ENCODE measurements at places on chromosomes 6 and 20. TPM values are rescaled to one million over a fixed set of nuclear protein-coding genes. Genes with fewer than 3 reads are reported as not detected.

- peaks cover 19% of the 10 kb centered on the region for H3K4me1 ChIP-seq
- DNase-seq: peak; percentile 82
- H3K27ac ChIP-seq: peak overlapping the region; percentile 90
- H3K4me3 ChIP-seq: peak overlapping the region; percentile 19
- no peaks in the 10 kb centered on the region for H3K36me3 ChIP-seq
Observed at GRCh38 chr6:3831761-3832530, 17.2 kb upstream of the FAM50B start.

- DNase-seq: no peak
- H3K4me1 ChIP-seq: no peaks in the 10 kb centered on the region
- no peak overlapping the region for H3K4me3 ChIP-seq
- H3K27ac ChIP-seq: no peak overlapping the region
- no peaks in the 10 kb centered on the region for H3K27me3 ChIP-seq
Observed at GRCh38 chr20:9958693-9959092, 76.1 kb upstream of the ANKEF1 start.

GRCh38 chr6:1509241-1509640, 100.5 kb upstream of the FOXC1 start:
- H3K36me3 ChIP-seq: no peaks in the 10 kb centered on the region
- no peaks in the 10 kb centered on the region for H3K4me1 ChIP-seq
- H3K27me3 ChIP-seq: no peaks in the 10 kb centered on the region
- no peak overlapping the region for H3K4me3 ChIP-seq

GRCh38 chr20:45407783-45408645, at the start of gene DBNDD2:
Gene DBNDD2, plus strand, starts transcription at chr20:45408289. Its CDS starts 179 bp downstream, at chr20:45408468.
- H3K4me1 ChIP-seq: peaks cover 3% of the 10 kb centered on the region
- no peak for DNase-seq
- H3K27ac ChIP-seq: no peak within 1 kb of the TSS
- peaks cover 6% of the 10 kb centered on the region for H3K27me3 ChIP-seq
- no peaks in the 10 kb centered on the region for H3K36me3 ChIP-seq

Gene CSNK2B
- 159 TPM for polyA plus RNA-seq

DNA sequence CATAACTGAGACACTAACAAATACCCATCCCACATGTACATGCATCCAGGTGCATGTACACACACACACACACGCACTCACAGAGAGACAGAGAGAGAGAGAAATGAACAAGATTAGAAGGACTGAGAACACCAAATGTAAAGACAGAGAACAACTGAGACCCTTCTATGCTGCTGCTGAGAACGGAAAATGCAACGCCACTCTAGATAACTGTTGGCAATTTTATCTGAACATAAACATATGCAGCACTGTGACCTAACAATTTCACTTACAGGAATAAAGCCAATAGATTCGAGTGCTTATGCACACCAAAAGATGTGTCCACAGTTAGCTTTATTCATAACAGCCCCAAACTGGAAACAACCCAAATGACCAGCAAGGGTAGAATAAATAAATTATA, 103.8 kb upstream of the LY86 start:
- H3K4me1 ChIP-seq: no peaks in the 10 kb centered on the region
- H3K27ac ChIP-seq: no peak overlapping the region
- DNase-seq: no peak
- H3K4me3 ChIP-seq: no peak overlapping the region

Gene ZNF311
- polyA plus RNA-seq: 0.33 TPM

DNA sequence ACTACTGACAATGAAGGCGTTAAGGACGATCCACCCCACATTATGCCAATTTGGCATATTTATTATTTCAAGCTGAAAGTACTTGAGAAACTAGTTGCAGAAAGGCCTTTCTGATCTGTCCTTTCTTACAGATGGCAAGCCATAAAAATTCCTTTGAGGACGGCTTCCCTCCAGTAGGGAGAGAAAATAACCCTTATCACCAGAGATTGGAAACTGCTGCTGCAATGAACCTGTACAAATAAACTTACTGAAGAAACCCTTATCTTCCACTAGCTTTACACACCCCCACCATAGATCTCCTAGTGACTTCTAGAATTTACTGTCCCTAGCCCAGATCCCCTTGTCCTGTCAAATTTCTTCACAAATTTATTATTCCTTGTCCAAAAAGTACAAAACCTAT, 105.2 kb downstream of the MAP7 start:
- H3K4me3 ChIP-seq: no peak overlapping the region
- no peaks in the 10 kb centered on the region for H3K36me3 ChIP-seq
- H3K4me1 ChIP-seq: no peaks in the 10 kb centered on the region
- peaks cover 1% of the 10 kb centered on the region for H3K27me3 ChIP-seq

DNA sequence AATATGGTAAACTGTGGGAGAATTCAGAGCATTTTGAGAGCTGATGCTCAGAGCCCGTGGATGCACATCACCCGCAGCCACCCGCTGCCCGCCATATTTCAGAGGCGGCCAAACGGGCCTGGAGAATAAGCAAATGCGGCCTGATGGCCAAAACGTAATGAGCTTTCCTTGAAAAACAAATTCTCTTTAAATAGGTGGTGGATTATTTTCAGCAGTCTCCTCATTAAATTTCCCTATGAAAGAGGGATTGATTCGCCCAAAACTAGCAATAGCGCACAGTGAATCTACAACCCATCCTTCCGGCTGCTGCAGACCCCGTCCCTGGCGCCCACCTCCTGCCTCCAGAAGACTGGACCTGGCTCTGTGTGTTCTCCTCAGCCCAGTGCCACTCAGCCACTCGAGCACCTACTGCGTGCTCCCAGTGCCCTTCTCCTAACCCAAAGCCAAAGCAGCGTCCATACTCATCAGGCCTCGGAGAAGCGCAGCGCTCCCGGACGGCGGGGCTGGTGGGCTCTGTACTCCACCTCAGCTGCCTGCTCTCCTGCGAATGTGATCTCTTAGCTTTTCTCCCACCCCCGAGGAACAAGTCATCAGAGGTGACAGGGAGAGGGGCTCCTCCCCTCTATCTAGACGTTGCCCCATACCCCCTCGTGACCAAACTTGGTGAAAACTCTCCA, 224.8 kb downstream of the TAF4 start:
- DNase-seq: no peak
- H3K27me3 ChIP-seq: no peaks in the 10 kb centered on the region
- no peaks in the 10 kb centered on the region for H3K4me1 ChIP-seq

GRCh38 chr6:7171119-7171518, 63.4 kb downstream of the RREB1 start:
- H3K27ac ChIP-seq: no peak overlapping the region
- H3K4me3 ChIP-seq: no peak overlapping the region
- H3K27me3 ChIP-seq: no peaks in the 10 kb centered on the region
- H3K36me3 ChIP-seq: no peaks in the 10 kb centered on the region
- peaks cover 21% of the 10 kb centered on the region for H3K4me1 ChIP-seq

- no peak for DNase-seq
- peaks cover 12% of the 10 kb centered on the region for H3K4me1 ChIP-seq
- H3K36me3 ChIP-seq: no peaks in the 10 kb centered on the region
Observed at GRCh38 chr6:156698239-156699016, 78.8 kb upstream of the ARID1B start.

Gene TRIM10
- polyA plus RNA-seq: not detected

GRCh38 chr20:34558320-34559218, at the start of gene MAP1LC3A:
Gene MAP1LC3A, plus strand, starts transcription at chr20:34558718. Its CDS starts 151 bp downstream, at chr20:34558869.
- peak; percentile 93 for DNase-seq
- H3K27me3 ChIP-seq: no peaks in the 10 kb centered on the region
- H3K4me3 ChIP-seq: peak within 1 kb of the TSS; percentile 60
- peak within 1 kb of the TSS; percentile 77 for H3K27ac ChIP-seq
- H3K36me3 ChIP-seq: no peaks in the 10 kb centered on the region
- H3K4me1 ChIP-seq: no peaks in the 10 kb centered on the region

Gene LPA
- not detected for polyA plus RNA-seq

Gene HLA-DQA1
- polyA plus RNA-seq: not detected

GRCh38 chr20:11153819-11154218, 480.0 kb upstream of the JAG1 start:
- no peaks in the 10 kb centered on the region for H3K27me3 ChIP-seq
- no peak overlapping the region for H3K27ac ChIP-seq
- H3K4me3 ChIP-seq: no peak overlapping the region
- DNase-seq: no peak

DNA sequence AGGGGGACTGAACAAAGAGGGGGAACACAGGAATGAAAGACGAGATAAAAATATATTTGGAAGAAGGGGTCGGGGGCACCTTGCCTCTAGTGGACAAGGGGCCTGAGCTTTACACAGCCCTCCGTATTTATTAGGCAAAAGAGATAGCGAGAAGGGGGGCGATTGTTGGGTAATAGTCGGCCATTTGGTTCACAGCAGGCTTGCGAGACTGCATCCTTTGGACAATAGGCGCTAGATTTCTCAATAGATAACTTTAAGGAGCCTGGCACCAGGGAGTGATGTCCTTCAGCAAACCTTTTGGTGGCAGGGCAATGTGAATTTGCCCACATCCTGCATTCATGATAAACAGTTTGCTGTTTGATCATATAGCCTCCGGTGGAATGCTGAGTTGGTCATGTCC, 3.0 kb upstream of the NANP start:
- DNase-seq: no peak
- H3K27ac ChIP-seq: no peak overlapping the region
- peaks cover 1% of the 10 kb centered on the region for H3K27me3 ChIP-seq
- H3K36me3 ChIP-seq: no peaks in the 10 kb centered on the region
- peaks cover 11% of the 10 kb centered on the region for H3K4me1 ChIP-seq

Gene MUCL3
- not detected for polyA plus RNA-seq

Gene DNAH8
- 0.61 TPM for polyA plus RNA-seq

- no peaks in the 10 kb centered on the region for H3K27me3 ChIP-seq
- H3K4me3 ChIP-seq: no peak overlapping the region
- H3K36me3 ChIP-seq: no peaks in the 10 kb centered on the region
- peaks cover 11% of the 10 kb centered on the region for H3K4me1 ChIP-seq
Observed at GRCh38 chr6:34317882-34318498, 69.2 kb upstream of the SMIM29 start.

DNA sequence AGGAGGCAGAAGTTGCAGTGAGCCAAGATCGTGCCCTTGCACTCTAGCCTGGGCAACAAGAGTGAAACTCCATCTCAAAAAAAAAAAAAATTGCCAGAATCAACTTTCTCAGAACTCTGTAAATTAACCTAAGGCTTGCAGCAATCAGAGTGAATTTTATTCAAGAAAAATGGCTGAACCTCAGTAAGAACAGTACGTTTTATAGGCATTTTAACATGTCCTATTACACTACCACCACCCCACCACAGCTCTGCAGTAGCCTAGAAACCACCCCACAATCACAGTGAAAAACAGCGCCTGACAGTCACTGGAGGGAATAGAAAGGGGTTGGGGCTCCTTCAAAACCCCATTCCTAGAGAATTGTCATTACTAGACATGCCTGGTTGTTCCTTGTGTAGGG, 16.4 kb upstream of the BTN1A1 start:
- H3K4me1 ChIP-seq: no peaks in the 10 kb centered on the region
- no peak overlapping the region for H3K27ac ChIP-seq
- no peaks in the 10 kb centered on the region for H3K36me3 ChIP-seq
- H3K27me3 ChIP-seq: peaks cover 3% of the 10 kb centered on the region
- H3K4me3 ChIP-seq: no peak overlapping the region
- no peak for DNase-seq

Gene SERPINB1
- polyA plus RNA-seq: 6.7 TPM

Gene CST2
- polyA plus RNA-seq: not detected

- no peak for DNase-seq
- no peak overlapping the region for H3K4me3 ChIP-seq
- no peaks in the 10 kb centered on the region for H3K36me3 ChIP-seq
- no peak overlapping the region for H3K27ac ChIP-seq
- no peaks in the 10 kb centered on the region for H3K27me3 ChIP-seq
Observed at GRCh38 chr6:20708367-20709124, 174.3 kb downstream of the CDKAL1 start.

DNA sequence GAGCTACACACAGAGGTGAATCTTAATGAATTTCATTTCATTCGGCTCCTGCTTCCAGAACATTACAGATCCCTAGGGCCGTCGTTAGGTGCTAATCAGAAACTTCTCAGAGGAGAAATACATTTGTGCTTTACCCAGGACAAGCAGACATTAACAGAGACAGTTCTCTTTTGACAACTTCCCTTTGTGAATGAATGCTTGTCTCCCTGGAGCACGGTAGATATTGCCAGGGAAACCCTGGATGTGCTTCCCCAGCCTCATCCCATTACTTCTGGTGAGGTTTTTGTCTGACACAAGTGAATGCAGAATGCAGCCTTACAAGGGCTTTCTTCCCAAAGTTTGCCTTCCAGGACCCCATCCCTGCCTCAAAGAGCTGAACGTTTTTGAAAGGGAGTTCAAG, 105.4 kb downstream of the SYNDIG1 start:
- no peak for DNase-seq
- no peaks in the 10 kb centered on the region for H3K27me3 ChIP-seq
- H3K4me1 ChIP-seq: no peaks in the 10 kb centered on the region
- H3K27ac ChIP-seq: no peak overlapping the region
- no peak overlapping the region for H3K4me3 ChIP-seq

DNA sequence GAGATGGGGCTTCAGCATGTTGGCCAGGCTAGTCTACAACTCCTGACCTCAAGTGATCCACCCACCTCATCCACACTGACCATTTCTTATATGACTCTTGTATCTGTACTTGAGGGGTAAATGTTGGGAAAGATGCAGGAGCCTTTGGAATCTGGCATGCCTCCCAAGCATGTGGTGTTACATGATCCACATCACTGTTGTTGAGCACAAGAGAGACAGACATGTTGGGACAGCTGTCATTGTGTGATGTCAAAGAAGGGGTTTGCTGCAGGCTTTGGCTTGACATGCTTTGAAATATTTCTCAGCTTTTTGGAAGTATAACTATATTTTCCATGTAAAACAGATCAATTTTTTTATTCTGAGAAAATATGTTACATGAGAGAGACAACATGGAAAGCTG, 139.9 kb downstream of the MOXD1 start:
- H3K4me3 ChIP-seq: no peak overlapping the region
- H3K27ac ChIP-seq: no peak overlapping the region
- no peaks in the 10 kb centered on the region for H3K27me3 ChIP-seq
- no peaks in the 10 kb centered on the region for H3K36me3 ChIP-seq
- DNase-seq: no peak

Gene TMEM244
- polyA plus RNA-seq: not detected

DNA sequence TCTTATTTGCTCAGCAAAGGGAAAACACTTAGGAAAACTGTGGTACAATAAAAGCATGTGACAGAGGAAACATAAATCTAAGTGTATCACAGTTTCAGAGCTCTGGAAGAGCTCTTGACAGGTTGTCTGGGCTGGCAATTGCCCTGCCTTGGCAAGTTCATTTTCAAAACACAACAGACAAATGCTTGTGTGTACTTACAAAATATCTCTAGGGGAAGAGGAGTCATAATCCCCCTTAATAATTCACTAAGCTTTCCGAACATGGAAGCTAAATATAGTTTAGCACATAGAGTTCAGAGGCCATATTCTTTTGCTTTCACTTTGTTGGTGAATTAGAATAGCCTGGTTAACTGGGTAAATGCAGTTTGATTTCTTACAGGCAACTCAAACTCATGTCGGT, 211.6 kb upstream of the THEMIS start:
- no peaks in the 10 kb centered on the region for H3K4me1 ChIP-seq
- no peaks in the 10 kb centered on the region for H3K36me3 ChIP-seq
- no peak overlapping the region for H3K27ac ChIP-seq
- DNase-seq: peak; percentile 62

Data from endothelial cell of umbilical vein (primary cell).